ENCODE measurements at places on chromosomes 2 and 18. TPM values are rescaled to one million over a fixed set of nuclear protein-coding genes. Genes with fewer than 3 reads are reported as not detected.
A peak's percentile ranks its signal among the peaks of the same experiment; 100 is the strongest.

GRCh38 chr2:238287737-238288649, at the start of gene PER2:
Gene PER2, minus strand, starts transcription at chr2:238288610. Its CDS starts 10,674 bp downstream, at chr2:238277936.
- DNase-seq, result no peak

DNA sequence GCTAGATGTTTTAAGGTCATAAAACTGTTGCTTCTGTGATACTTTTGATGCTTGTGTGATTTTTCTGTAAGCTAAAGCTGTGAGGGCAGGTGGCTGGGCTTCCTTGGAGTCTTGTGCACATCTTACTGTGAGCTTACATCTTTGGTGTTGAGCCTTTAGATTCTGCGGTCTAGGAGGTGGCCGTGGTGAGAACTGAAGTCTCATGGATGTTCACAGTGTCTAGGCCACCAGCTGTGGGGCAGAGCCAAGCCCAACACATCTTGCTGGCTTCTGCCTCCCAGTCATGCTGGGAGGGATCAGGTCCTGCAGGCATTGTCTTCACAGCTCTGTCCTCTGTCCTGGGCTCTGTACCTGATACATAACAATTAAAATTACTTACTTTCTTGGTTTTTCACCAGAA, 219.7 kb upstream of the HS6ST1 start:
- no peak for DNase-seq

DNA sequence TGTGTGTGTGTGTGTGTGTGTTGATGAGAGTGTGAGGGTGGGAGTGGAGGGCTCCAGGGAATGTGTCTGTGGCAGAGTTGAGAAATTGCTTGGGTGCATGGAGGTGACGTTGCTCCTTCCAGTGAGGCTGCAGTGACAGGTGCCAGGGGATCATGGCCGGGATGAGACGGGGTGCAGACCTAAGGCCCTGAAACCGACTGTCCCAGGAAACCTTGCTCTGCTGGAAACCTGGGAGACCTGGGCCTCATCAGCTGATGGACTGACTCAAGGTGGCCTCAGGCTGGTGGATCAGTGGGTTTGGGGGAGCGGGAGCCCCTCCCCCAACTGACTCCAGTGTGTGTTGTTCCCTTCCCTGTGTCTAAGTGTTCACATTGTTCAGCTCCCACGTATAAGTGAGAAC, 56.6 kb downstream of the INHBB start:
- DNase-seq, result no peak

MYCN gene
- 2.3 TPM for total RNA-seq

DNA sequence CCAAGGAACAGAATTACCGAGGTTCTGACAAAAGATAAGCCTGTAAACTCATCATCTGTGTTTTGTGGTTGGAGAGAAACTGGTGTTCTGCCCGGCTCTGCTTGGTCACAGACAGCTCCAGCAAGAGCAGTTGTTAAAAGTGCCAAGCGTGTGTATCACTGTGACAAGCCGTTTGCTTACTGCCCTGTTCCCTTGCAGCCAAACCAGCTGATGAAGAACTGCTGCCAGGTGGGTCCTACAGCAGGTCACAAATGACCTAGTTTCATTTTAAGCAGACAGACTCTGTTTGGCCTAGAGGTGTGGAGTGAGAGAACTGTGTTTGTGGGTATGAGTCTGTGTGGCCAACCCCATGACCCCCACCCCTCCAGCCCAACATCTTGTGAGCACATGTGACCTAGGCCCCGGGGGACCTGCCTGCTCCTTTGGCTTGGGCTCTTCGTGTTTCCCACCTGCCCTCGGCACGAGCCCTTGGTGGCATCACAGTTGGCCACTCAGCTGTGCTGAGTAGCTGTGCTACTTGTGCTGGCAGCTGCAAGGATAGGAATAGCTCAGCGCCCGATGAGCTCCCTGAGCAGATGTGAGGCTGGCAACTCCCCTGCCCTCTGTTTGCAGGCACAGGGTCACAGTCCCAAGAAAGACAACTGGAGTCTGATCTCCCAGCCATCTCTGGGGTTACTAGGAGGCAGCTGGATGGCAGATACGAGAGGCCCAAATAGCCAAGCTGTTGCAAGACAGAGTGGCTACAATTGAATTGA, 9.7 kb downstream of the OXER1 start:
- DNase-seq, result no peak

DNA sequence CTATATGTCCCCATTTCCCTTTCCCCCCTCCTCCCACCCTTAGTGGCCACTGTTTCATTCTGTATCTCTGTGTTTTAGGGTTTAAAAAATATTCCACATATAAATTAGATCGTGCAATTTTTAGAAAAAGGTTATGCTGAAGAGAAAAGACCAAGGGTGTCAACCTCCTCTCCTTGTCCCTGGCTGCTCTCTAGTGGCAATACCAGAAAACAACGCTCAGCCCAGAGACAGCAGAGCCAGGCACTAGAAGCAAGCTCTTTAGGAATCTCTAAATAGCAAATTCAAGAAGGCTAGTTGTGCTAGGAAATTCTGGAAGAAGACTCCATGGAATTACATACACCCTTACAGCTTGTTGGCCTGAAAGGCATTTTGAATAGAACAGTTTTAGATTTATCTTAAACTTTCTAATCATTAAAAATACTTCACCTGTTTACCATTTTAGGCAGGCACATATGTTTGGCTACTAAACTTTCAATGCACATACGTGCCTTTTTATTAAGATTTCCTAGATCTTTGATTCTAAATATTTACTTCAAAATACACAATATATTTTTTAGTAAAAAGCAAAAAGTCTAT, 35.1 kb upstream of the RASGRP3 start:
- DNase-seq, result no peak

GRCh38 chr2:206800506-206801417, 35.4 kb downstream of the FASTKD2 start:
- peak; percentile 29 for DNase-seq

FER1L5 gene
- not detected for total RNA-seq

ARL4C gene
- total RNA-seq, result 115 TPM

DNA sequence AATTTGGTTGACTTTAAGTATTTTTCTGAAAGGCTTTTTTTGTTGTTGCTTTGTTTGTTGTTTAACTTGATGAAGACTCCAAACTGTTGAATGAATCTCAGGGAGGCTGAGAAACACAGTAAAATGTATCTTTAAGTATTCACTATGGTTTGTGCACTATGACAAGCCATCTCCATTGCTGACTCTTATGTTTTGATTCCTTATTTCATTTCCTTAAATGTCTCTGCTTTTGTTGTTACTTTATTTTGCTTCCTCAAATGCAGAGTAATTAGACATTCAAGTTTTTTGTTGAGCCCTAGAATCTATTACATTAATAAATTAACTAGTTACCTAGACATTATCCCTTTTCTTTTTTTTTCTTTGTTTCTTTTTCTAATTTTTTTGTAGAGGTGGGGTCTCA, 46.3 kb upstream of the SLC39A10 start:
- DNase-seq, result no peak

LRRC30 gene
- not detected for total RNA-seq

CENPA gene
- 2.4 TPM for total RNA-seq

DNA sequence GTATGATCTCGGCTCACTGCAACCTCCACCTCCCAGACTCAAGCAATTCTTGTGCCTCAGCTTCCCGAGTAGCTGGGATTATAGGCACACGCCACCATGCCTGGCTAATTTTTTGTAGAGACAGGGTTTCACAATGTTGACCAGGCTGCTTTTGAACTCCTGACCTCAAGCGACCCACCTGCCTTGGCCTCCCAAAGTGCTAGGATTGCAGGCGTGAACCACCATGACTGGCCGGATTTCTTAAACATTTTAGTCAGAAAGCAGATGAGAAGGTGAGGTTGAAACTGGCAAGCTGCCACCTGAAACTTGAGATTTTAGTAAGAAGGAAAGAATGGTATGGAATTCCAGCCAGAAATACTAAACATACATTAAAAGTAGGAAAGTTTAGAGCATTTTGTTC, 31.9 kb downstream of the KLHL23 start:
- DNase-seq, result no peak

- DNase-seq, result no peak
Measured at GRCh38 chr18:44521668-44522022, 159.0 kb upstream of the SETBP1 start.

- no peak for DNase-seq
Measured at GRCh38 chr18:79857082-79857671, 59.4 kb downstream of the KCNG2 start.

- no peak for DNase-seq
Measured at GRCh38 chr2:217795706-217796465, 206.9 kb downstream of the TNS1 start.

- no peak for DNase-seq
Measured at GRCh38 chr2:19845323-19845920, 56.4 kb downstream of the TTC32 start.

DNA sequence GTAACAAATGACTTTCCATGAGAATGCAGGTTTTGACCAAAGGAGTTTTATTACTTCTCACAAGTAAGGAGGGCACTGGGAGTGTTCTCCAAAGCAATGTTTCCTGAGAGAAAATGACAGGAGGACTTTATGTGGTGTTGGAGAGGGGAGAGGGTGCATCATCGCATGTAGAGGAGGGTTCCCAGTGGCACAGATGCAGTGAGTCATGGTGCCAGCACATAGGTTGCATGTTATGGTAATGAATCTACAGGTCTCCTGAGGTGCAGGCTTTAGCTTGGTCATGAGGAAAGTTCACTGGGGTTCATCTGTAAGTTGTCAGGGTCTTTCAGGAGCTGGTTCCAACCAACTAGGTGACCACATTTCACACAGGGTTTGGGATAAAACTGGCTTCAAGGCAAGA, 30.4 kb downstream of the NAT8 start:
- DNase-seq, result no peak

DNA sequence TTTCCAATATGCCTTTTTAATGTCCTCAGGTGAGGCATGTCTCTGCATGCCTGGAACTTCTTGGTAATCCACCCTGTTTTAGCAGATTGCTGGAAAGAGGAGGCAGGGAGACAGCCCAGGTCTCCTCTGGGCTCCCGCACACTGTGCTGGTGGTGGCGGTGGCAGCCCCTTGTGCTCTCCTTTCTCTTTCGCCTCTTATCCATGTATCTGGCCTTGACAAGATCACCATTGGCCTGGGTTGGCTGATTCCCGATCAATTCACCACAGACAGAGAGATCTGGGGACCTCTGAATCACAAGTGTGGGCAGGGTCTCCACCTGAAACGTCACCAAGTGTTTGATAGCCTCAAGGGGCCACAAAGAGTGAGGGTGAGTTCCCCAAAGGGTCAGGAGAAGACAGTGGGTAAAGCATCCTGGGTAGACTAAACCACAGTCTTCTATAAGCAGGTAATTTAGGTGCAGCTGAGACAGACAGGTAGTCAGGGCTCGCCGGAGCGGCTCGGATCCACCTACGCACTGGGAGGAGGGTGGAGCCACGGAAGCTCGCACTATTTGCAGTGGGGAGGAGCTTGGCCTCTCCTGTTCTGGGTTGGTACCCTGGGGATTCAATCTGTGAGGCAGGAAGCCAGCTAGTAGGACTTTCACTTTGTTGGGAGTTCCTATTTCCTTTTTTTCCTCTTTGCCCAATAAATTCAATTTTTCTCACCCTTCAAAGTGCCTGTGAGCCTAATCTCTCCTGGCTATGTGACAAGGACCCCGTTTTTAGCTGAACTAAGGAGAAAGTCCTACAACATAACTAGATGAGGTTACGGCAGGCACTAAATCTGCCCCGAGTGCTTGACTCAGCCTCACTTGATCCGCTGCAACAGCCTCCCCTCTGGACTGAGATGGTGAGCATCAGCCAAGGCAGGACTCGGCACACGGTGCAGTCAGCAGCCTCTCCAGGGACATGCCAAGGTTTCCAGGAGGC, 57.6 kb downstream of the SLC4A3 start:
- DNase-seq, result no peak

DNA sequence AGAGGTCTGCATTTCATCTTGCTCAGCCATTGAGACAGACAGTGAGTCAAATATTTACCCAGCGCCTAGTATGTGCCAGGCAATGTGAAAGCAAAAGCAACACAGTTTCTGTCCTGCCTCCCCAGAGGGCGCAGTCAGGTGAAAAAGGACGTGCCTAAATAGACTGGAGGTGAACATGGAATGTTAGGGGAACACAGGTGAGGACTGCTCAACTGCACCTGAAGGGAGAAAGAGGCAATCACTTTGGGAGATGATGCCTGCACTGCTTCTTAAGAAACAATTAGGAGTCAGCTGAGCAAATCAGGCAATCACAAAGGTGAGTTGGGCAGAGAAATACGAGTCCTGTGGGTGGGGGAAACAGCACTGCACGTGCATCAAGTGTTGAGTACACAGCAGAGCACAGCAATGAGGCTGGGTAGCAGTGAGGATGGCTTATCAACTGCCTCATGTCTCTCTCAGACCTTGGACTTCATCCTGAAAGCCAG, 218.3 kb upstream of the SMAD7 start:
- no peak for DNase-seq

DNA sequence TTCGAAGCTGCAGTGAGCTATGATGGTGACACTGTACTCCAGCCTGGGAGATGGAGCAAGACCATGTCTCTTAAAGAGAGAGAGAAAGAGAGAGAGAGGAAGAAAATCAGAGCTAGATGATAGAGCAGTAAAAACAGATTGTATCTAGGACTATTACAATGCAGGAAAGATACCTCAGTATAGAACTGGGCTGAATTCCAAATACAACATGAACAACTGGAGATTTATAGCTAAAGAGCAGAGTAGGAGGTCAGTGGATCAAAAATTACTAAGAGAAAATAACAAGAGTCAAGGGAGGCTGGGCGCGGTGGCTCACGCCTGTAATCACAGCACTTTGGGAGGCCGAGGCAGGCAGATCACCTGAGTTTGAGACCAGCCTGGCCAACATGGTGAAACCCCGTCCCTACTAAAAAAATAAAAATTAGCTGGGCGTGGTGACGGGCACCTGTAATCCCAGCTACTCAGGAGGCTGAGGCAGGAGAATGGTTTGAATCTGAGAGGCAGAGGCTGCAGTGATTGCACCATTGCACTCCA, 100.7 kb upstream of the MSH6 start:
- no peak for DNase-seq

- no peak for DNase-seq
Measured at GRCh38 chr2:10469955-10470608, 22.0 kb upstream of the ODC1 start.

GRCh38 chr18:7856733-7857132, 289.6 kb downstream of the PTPRM start:
- no peak for DNase-seq

DNA sequence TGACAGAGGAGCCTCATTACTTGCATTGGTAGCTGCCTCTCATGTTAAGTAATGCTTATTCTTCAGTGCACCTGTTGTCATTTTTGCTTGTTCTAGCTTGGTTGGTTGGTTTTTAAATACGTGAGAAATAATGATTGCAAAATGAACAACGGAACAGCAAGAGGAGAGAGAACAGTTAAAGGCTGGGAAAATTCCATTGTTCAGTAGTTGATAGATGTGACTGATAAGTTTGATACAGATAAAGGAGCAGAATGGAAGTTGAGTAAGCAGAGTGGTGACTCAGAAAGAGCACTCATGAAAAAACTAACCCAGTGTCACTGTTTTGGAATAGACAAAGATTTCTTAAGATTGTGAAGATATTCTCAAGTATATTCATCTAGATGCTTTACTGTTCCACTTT, 50.5 kb downstream of the MTA3 start:
- DNase-seq, result peak; percentile 10

GRCh38 chr18:36187193-36187825, at the start of gene MOCOS:
Gene MOCOS, plus strand, starts transcription at chr18:36187497. Its CDS starts 43 bp downstream, at chr18:36187540.
- peak; percentile 23 for DNase-seq

GRCh38 chr2:108446703-108447102, 2.3 kb upstream of the GCC2 start:
- DNase-seq, result no peak

ZNG1B gene
- total RNA-seq, result 19.9 TPM

CCDC74B gene
- total RNA-seq, result 8.6 TPM
